Thoracic aorta (tissue), 2 donors: ENCODE measurements at places on chromosomes 5 and 9.

DNA sequence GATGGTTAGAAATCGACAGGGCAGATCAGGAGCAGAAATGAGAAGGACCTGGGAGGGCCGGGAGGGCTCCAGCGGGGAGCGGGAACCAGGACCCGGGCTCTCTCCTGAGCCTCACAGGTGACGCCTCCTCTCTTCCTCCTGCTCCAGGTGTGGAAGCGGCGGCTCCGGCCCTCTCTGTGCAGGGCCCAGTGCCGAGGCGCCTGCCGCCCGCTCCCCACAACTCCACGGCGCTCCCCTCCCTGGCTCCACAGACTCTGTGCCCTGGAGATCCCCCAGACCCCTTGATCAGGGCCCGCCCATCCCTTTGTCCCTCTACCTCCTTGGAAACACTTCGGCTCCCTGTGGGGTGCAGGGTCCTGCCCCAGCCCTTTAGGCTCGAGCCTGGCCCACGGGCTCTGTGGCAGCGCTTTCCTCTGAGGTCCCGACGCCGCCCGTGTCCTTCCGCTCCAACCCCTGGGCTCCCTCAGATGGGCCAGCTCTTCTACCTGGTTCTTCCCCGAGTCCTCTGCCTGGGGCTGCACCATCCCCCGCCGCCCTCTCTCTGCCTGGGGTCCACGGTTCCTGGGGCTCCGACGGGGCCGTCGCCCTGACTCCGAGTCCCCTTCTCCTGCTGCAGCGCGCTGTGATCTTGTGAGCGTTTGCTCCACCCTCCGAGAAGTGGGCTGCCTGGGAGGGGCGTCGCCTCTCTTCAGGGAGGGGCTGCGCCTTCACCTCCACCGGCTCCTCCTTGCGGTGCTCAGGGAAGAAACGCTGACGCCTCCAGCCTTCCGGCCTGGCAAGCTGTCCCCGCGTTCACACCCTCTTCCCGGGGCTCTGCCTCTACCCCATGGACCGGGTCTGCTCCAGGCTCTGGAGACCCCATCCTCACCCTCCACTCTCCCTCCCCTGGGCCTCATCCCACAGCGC lies 22.4 kb upstream of the SLC6A3 start:
- DNase-seq: no peak

DNA sequence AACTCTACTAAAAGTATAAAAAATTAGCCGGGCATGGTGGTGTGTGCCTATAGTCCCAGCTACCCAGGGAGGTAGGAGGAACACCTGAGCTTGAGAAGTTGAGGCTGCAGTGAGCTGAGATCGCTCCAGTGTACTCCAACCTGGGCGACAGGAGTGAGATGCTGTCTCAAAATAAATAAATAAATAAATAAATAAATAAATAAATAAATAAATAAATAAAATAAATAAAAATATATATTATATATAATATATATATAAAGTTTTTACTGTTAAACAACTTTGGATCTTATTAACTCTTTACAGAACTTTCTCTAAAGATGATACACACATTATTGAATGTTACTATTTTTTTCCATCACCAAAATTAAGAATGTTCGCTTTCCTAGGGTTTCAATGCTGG lies 38.4 kb downstream of the HMGCR start:
- no peak for DNase-seq

DNA sequence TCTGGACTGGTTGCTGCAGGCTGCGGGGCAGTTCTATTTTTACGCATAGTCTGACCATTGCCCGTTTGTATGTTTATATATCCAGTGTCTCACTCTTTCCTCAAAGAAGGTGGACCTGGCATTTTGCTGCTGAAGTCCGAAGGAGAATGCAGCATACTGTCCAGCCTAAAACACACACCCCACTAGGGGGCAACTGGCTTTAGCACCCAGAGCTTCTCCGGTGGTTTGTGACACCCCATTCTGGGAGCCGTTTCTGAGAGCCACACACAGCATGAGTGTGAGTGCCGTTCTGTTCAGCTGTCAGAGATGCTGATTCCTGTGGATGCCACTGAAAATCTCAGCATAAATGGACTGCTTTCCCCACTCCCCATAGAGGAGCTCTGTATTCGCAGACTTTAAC lies 290.5 kb upstream of the TAS2R1 start:
- no peak for DNase-seq

GRCh38 chr9:112380825-112381221 lies 915 bp downstream of the HSDL2 start:
- no peak for DNase-seq

DNA sequence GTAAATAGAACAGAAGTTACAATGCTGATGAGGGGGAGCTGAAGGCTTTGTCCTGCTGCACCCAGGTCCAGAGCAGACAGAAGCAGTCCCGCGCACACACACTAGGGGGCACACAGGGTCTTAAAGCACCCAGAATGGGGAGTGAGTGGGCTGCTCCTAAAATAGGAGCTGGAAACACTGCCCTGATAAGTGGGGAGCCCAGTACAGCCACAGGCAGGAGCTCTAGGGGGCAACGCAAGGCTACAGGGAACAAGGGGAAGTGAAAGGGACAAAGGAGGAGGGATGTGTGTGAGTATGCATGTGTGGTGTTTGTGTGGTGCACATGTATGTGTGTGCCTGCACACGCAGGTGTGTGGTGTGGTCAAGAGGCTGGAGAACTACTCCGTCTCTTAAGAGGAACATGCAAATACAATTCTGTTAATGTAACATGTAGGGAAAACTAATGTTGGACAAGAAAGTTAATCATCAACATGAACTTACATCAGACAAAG lies 191.5 kb downstream of the ROR2 start:
- no peak for DNase-seq

- DNase-seq: no peak
These were observed 478.4 kb upstream of the DAP start for GRCh38 chr5:11239261-11240015.

DNA sequence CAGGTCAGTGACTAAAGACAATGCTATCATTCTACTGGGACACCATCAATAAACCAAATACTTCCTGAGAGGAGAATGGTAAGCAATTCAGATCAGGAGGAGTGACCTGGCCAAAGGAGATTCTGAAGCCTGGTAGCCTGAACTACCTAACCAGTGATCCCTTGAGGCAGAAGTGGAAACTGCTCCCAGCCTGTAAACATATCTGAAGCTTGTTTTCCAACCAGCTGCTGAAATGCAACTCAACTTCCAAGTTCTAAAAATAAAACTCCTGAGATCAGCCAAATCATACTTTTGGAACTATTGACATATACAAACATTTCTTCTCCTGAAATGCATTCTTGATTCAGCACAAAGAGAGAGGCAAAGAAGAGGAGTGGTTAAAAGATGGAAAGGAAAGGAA lies 204.1 kb downstream of the EBF1 start:
- no peak for DNase-seq

DNA sequence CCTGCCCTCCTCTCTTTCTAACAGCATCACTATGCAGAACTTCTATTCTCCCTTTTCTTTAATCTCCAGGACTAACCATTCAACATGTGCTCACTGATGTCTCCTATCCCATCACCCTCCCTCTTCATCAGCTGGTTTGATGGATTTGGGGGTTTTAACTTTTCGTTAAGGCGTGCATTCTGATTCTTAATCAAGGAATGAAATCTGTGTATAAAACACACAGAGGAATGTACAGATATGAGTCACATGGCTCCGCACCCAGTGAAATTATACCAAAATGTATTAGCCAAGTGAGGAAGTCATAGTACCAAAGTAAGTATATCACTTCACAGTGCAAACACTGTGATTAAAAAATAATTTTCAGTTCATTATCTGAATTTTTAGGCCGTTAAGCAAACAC lies 35.2 kb downstream of the MARCHF11 start:
- DNase-seq: no peak

- DNase-seq: no peak
These were observed 56.0 kb upstream of the ASTN2 start for GRCh38 chr9:117470902-117471301.

DNA sequence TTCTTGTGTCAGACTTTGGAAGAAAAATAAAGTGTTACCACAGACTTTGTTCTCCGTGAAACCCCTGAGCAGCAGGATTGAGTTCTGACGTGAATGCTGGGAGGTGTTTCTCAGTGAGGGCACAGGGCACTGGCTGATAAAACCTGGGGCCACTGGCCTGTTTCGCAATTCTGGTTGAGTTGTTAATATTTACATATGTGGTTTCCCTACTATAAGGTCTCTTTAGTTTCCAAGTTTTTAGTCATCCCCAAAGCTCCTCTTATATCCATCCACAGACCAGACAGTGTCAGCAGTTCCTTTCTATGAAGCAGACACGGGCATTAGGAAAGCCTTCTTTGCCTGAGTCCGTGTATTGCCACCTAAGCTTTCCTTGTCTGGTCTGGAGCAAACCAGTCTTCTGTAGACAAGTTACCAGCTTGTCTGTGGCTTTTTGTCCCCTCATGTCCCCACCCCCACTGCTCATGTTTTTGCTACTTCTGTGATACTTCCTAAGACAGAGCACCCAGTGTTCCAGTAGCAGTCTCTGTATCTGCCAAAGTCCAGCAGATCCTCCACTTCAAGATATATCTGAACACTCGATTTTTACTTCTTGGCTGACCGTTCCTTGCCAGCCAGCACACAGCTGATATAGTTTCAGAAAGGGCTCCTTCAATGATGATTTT lies 42.0 kb downstream of the ACO1 start:
- DNase-seq: no peak

- DNase-seq: no peak
These were observed 74.2 kb downstream of the MAMDC2 start for GRCh38 chr9:70117835-70118319.

DNA sequence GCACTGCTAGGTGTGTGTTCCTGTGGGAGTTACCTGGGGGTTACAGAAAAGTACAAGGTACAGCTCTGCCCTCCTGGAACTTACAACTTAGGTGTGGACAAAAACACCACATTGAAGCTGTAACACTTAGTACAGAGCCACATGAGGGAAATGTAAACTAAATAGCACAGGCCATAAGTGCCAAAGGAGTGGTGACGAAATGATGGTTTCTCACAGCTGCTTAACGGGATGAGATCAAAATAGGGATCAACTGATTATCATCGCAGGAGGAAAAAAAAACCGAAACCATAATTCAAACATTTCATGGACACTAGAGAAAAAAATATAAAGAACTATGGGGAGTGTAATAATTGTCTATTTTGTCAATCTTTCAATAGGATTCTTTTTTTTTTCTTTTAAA lies 5.9 kb downstream of the LIX1 start:
- DNase-seq: no peak

DNA sequence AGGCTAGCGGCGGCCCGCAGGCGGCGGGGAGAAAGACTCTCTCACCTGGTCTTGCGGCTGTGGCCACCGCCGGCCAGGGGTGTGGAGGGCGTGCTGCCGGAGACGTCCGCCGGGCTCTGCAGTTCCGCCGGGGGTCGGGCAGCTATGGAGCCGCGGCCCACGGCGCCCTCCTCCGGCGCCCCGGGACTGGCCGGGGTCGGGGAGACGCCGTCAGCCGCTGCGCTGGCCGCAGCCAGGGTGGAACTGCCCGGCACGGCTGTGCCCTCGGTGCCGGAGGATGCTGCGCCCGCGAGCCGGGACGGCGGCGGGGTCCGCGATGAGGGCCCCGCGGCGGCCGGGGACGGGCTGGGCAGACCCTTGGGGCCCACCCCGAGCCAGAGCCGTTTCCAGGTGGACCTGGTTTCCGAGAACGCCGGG lies 253 bp downstream of the SLC12A2 start:
- DNase-seq: peak; percentile 4

DNA sequence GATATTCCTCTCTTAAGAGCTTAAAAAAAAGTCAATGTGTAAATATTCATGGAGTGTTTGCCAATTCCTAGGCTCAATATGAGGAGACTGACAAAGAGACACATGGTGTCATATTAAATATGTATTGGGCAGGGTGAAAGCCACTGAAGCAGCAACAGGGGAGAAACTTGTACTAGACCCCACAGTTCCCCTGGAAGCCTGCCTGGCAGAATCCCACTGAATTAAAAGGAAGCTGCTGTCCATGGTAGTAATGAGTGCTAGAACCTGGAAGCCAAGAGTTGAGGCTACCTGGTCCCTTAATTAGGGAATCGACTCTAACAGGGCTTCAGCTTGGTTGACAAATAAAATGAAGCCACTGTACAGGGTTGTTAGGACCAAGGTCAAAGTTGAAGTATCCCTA lies 129.4 kb upstream of the GPR151 start:
- DNase-seq: no peak

DNA sequence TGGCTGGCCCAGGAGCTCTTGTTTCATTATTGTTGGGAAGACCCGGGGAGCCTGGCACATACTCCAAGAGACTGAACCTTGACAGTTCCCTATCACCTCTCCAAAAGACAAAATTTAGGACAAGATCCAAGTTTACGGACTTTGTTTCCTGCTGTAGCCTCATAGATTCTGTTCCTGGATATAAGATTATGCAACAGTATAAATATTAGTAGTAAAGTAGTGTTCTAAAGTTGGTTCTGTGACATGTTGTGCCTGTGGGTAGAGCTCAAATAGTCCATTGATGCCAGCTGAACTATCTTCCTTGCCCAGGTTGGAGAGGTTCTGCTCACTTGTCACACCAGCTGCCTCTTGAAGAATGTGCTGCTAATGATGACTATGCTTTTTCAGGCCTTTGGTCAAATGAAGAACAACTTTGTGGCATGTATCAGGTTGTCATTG lies 430.2 kb downstream of the DMAC1 start:
- no peak for DNase-seq

DNA sequence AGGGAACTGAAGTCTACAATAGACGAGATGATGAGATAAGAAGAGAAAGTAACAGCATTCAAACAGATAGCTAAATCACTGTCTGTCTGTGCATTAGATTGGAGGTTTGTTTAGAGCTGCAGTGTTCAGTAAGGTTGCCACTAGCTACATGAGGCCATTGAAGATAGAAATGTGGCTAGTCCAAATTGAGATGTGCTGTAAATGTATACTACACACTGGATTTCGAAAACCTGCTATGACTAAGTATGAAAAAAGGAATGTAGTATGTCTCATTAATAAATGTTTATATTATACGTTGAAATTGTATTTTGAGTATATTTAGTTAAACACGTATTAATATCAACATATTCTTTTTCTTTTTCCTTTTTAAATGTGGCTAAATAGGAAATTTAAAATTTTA lies 142.1 kb downstream of the XRCC4 start:
- DNase-seq: no peak

- DNase-seq: no peak
These were observed 37.4 kb downstream of the CPEB4 start for GRCh38 chr5:173925449-173926071.

DNA sequence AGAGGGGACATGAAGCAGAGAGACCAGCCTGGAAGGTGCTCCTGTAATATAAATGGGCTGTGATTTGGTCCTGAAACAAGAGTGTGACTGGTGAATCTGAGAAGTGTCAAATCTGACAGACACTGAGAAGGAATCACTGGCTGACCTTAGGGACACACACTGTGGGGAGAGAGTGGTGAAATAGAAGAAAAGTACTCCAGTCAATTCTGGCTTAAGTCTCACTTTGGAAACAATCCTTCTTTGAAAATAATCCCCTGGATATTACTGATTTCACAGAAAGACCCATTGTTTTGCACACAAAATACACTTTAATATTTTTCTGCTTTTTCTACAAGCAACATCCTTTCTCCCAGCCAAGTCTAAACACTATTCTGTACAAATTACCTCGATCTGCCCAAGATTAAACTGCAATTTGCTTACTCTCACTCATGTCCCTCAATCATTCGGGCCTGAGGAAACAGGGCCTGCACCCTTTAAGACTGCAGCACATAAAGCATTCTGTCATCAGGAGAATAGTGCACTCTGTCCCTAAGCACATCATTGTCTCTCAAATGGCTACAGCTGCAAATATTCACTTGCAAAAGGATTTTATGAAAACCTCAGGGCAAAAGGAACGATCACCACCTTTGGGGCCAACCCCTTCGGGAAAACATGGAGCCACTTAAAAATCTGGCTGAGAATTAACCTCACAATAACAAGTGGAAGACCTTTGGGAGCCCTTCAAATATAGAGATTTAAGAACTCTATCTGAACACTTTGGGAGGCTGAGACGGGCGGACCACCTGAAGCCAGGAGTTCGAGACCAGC lies 68.6 kb downstream of the MAPKAP1 start:
- no peak for DNase-seq
